Amniotic stem cell (primary cell): ENCODE measurements at places on chromosomes 5 and 9.

DNA sequence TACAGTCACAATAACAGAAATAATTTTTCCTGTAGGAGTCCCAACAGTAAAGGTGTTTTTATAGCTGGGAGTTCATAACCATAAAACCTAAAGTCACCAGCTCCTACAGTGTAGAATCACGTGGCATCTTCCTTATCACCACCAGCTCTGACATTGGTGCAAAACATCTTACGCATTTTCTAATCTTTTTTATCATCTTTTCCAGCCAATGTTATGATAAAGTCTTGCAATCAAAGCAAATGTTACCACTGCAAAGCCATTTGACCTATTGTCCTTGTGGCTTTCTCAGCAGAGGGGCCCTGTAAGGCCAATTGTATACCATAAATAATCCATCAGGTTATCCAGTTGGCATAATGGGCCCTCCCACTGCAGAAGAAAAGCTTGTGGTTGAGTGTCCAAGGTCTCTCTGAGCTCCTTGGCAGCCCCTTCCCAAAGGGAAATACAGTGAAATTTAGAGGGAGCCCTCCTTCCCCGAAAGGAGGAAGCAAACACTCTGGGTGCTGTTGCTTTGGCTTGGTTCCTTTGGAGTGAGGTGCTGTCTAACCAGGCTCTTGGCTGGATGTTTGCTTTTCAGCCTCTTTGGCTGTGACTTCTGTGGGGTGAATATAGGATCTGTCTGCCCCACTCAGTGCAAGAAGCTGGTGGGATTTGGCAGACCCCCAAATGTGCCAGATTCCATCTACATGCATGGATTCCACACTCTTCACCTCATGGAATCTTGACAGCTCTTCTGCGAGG lies 29.3 kb upstream of the CPEB4 start:
- no peak for DNase-seq

DNA sequence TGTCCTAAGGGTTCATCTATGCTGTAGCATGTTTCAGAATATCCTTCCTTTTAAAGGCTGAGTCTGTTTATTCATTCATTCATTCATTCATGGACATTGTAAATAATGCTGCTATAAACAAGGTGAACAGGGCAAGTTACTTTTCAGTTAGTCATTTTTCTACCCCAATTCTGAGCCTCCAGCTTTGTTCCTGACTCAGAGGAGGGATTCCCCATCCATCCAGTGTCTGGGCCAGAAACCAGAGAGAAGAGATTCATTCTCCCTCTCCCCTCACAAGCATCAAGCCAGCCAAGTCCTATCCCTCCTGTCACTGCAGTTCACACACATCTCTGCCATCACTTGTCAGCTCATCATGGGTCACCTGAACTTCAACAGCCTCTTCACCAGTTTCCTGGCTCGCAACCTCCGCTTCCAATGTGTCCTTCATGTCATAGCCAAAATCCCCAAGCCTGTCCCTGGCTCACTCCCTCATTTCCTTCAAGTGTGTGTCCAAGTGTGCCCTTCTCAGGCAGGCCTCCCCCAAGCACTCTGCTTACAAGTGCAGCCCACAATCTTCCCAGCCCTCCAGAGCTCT lies 203.0 kb downstream of the TTLL11 start:
- peak; percentile 4 for DNase-seq

GRCh38 chr9:76913467-76913866 lies 7.6 kb upstream of the PRUNE2 start:
- DNase-seq, result no peak

- DNase-seq, result no peak
These were observed 34.3 kb downstream of the GPR107 start for GRCh38 chr9:130088051-130088450.

DNA sequence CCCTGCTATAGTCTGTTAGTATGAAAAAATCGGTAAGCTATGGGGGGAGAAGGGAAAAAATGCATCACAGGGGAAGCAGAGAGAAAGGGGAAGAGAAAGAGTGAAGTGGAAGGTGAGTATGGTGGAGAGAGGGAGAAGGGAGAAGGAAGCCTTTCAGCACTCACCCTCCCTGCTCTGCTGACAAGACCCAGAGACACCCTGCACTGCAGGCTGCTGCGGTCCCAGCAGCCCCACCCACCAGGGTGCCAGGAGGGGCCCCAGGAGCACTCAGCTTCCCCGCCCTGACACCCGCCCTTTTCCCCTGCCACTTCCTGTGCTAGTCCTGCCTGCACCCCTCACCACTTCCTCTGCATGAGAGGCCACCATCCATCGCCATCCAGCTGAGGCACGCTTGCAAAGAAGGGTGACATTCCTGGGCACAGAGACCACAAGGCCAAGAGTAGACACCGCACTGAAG lies 12.7 kb downstream of the STK10 start:
- DNase-seq, result no peak

DNA sequence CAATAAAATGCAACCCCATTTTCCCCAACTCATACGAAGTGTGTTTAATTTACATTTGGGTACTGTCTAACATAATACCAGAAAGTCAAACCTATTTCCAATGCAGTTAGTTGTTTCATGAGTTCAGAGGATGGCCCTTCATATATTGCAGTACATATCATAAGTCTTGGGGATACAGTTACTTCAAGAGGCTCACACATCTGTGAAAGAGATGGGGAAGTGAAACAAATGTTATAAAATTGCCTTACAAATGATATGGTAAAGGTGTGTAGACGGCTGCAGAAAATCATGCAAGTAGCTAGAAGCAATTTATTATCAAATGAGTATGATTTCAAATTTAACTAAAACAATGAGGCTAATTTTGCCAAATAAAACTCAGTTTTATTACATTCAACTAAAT lies 219.0 kb upstream of the CDH12 start:
- no peak for DNase-seq

DNA sequence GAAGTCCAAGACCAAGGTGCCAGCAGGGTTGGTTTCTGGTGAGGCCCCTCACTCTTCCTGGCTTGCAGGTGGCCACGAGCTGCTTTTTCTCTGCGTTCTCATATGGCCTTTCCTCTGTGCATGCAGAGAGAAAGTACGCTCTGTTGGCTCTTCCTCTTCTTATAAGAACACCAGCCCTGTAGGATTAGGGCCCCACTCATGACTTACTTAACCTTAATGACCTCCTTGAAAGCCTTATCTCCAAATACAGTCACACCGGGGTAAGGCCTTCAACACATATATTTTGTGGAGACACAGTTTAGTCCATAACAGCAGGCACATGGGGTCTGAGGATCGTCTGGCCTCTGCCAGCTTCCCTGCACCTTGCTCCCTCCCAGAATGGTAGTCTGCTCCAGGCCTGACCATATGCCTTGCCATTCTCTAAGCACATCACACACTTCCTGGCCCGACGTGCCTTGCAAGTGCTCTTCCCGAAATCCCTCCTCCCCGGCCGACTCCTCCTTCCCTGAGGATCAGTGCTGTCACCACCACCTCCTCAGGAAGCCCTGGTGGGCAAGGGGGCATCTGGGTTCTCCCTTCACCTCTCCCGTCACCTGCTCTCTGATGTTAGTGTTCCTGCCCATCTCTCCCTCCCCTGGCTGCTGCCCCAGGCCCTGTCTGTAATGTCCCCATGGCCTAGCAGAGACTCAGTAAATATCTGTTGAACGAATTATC lies 200.7 kb downstream of the AOPEP start:
- no peak for DNase-seq

DNA sequence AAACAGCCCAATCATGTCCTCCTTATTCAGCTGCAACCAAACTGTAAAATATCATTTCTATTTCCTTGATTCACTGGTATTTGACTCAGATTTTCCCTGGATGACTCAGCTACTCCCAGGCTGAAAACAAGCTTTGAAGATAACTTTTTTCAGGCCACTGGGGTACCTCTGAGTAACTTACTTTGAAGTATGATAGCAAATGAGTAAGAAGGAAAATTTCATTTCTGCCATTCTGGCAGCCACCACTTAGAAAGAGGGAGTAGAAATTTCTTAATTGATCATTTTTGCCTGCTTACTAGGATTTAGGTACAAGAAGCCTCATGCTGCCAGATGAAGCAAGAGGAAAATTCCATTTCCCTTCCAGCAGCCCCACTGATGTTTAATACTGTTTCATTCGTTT lies 247.4 kb downstream of the PRELID2 start:
- DNase-seq, result peak; percentile 88

- no peak for DNase-seq
These were observed 260.0 kb downstream of the TRPM3 start for GRCh38 chr9:70861376-70861775.

DNA sequence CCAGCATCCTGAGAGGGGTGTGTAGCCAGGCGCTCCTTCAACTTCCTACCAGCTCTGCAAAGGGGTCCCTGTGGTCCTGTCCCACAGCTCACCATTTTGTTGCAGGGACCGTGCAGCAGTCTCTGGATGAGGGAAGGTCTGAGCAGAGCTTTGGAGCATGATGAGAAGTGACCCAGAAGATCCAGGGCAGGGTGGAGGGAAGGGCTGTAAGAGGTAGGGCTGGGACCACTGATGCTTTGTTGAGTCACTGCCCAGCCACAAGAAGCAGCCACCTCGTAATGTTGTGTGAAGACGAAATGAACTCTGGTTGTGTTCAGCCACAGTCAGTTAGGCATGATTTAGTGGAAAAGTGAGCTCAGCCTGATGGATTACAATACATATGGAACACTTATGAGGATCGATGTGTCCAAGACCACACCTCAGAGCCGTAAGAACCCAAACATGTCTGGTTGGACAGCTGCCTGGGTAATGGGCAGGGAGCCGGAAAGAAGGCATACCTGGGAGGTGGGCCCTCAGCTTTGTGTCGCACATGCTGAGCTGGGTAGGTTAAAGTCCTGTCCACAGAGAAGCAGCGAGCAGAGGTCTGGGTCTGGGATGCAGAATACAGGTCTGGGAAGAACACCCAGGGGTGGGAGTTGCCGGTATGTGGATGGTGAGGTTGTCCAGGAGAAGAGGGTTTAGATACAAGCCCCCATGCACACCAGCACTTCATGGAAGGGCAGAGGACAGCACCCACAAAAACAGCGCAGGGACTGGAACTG lies 250.1 kb downstream of the GADD45G start:
- no peak for DNase-seq

GRCh38 chr9:136117916-136118319 lies 757 bp downstream of the TMEM250 start:
- DNase-seq, result no peak

DNA sequence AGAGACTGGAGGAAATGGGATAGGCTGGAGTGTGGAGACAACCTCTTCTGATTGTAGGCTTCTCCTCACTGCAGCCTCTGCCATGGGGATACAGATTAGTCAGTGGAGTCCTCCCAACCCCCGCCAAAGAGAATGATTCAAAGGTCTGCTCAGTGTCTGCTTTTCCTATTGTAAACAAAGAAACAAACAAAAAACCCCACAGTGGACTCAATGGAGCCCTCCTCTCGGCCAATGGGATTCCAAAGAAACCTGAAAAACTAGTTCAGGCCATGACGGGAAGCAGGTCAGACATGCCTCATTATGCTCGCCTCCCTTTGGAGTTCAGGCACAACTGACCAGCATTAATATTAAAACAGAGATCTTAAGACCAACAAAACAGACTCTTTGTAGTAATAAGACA lies 85.8 kb downstream of the SEC61B start:
- no peak for DNase-seq

DNA sequence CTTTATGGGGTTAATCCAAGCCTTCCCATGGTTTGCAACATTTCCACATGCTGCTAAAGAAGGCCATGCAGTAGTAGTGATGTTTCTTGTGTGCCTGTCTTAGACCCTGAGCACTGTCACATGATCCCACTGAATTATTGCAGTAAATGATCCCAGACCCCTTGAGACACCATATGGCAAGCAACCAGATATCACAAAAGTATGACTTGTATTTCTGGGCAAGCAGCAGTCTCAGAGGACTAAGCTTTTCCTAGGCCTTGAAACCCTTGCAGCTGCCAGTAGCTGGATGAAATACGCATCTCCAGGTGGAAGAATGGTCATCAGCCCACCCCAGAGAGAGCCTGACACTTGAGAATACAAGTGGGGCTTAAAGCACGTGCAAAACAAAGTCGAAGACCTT lies 41.8 kb downstream of the CDO1 start:
- DNase-seq, result no peak

GRCh38 chr9:89632192-89632733 lies 27.5 kb downstream of the GADD45G start:
- no peak for DNase-seq

GRCh38 chr5:92180391-92180790 lies 797.3 kb upstream of the ARRDC3 start:
- DNase-seq, result no peak

DNA sequence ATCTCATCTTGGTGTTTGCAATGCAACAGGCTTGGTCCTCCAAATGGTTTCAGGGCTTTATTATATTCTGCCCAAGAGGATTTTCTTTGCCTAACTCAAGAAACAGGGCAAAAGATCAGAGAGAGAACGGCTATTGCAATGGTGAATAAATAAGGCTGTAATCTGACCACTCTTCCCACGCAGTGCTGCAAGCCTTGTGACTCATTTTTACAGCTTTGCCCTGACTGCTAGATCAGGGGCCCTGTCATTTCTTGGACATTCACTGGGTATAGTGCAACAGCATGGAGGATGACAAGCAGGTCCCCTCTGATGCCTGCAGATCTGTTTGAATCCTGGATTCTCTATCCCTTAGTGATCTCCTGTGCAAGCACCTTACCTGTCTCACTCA lies 459.1 kb downstream of the EBF1 start:
- DNase-seq, result peak; percentile 6

GRCh38 chr5:96297290-96297689 lies 135.8 kb downstream of the PCSK1 start:
- peak; percentile 35 for DNase-seq

DNA sequence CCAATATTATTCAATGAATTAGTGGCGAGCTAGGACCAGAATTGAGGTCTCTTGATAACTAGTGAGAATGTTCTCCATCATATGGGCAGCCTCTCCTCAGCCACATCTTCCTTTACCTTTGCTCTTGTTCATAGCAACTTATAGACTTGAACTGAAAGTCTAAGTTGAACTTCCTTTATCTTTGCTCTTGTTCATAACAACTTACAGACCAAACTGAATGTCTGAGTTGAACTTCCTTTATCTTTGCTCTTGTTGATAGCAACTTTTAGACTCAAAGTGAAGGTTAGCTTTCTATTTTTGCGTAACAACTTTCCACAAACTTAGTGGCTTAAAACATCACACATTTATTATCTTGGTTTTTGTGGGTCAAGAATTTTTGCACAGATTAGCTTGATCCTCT lies 146.4 kb upstream of the C9orf72 start:
- DNase-seq, result no peak

DNA sequence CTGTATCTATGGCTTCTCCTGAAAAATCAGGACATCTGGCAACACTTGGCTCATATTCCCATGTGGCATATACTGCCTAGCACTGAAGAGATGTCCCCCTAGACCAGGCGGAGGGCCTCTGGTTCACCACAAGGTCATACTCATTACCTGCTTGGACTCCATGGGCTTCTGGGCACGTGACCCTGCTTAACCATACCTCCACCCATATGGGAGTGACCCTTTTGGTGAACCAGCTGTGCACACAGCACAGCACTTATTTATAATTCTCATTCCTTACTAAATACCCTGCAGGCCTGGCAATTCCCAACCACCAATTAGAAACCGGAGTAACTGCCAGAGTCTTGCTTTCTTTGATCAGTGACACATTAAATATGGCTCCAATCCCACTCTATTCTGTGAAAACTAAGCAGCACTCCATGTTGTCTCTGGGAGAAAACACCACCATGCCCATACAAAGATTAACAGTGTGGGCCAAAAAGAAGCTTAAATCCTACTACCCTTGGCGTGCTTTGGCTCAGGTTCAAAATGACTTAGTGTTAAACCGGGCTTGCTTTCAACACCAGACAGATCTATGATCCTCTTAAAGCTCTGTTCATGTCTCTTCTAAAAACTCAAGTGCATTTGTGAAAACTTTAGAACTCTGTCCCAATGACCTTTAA lies 57.7 kb downstream of the MTMR12 start:
- no peak for DNase-seq

- peak; percentile 51 for DNase-seq
These were observed 23.8 kb downstream of the PHAX start for GRCh38 chr5:126624534-126624933.
